ENCODE measurements at places on chromosomes 5 and 9.

DNA sequence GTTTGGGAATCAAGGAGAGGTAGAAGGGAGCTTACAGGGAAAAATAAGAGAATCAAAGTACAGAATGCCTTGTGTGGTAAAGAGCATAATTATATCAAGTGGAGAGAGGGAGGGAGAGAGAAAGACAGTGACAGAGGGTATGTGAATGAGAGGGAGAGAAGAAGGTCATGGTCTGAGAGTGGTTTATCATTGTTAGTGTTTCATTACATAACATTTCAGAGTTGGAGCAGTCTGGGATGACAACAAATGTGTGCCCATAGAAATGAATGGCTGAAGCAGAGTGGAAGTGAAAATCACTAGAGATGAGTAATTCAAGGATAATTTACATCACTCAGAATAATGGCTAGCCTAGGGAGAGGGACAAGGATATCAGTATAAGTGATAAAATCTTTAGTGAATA, 799.2 kb downstream of the TLE1 start:
- no peak for DNase-seq

- DNase-seq = no peak
These were observed 32.1 kb upstream of the ALDH1A1 start for GRCh38 chr9:72984991-72985390.

DNA sequence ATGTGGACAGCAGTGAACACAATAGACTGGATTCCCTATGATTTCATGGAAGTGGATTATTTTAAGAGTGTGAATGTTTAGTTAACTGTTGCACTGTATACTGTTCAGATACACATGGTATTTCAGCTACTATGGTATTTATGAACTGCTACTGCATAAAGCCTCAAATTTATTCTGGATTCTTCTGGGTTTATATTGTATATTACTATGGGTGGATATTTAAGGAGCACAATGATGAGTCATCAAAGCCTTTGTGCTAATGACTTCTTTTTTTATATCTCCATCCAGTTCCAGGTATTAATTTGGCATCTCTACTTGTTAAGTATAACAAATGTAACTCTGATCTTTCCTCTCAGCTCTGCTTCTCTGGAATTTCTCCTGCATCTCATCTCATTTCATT, 6.8 kb downstream of the KDM4C start:
- no peak for DNase-seq

DNA sequence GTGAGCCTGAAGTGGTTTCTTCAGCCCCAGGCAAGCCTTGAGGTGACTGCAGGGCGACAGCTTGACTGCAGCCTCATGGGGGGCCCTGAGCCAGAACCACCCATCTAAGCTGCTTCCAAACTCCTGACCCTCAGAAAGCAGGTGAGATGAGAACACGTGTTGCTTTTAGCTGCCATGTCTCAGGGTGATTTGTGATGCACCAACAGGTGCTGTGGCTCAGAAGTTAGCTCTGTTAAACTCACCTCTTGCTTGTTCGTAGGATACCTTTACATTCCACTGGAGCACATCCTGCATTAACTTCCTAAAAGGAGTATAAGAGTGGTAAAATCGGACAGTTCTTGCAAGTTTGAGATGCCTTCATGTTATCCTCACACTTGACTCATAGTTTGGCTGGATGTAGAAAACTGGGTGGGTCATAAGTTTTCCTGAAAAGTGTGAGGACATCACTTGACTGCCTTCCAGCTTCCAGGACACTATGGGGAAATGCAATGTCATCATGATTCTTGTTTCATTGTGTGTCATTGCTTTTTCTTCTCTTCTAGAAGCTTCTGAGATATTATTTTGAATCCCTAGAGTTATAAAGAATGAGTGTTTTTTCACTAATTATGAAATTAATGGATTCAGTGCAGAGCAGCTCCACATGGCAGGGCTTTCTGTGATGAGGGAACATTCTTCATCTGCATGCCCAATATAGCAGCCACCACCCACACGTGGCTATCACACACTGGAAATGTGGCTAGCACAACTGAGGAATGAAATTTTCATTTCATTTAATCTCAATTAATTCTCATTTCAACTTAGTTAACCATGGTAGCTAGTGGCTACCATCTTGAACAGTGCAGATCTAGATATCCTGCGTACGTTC, 92.3 kb downstream of the HSD17B3 start:
- no peak for DNase-seq

- DNase-seq = no peak
These were observed 41.3 kb downstream of the LRSAM1 start for GRCh38 chr9:127492616-127493015.

DNA sequence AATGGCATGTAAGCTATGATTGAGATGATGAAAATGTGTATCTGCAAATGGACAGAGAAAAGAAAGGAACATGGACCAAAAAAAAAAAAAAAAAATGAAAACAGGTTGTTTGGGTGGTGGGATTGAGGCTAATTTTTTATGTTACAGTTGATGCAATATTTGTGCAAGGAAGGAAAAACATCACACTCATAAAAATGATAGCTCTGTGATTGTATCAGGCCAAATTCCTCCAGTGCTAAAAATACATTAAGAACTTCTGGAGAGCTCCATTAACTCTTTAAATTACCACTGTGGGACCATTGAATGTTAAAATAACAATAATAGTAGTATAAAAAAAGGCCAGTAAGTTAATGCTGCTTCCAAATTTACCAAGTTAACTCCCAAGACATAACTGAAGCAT, 79.5 kb upstream of the MSX2 start:
- DNase-seq = no peak

- DNase-seq = no peak
These were observed 54.3 kb upstream of the BOD1 start for GRCh38 chr5:173670791-173671120.

DNA sequence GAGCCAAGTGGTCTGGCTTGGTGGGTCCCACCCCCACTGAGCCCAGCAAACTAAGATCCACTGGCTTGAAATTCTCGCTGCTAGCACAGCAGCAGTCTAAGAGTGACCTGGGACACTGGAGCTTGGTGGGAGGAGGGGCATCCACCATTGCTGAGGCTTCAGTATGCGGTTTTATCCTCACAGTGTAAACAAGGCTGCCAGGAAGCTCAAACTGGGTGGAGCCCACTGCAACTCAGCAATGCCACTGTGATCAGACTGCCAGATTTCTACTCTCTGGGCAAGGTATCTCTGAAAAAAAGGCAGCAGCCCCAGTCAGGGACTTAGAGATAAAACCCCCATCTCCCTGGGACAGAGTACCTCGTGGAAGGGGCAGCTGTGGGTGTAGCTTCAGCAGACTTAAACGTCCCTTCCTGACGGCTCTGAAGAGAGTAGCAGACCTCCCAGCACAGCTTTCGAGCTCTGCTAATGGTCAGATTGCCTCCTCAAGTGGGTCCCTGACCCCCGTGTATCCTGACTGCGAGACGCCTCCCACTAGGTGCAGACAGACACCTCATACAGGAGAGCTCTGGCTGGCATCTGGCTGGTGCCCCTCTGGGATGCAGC, 18.2 kb upstream of the STK32A start:
- no peak for DNase-seq

GRCh38 chr9:1837453-1838084, 177.6 kb upstream of the SMARCA2 start:
- DNase-seq = no peak

DNA sequence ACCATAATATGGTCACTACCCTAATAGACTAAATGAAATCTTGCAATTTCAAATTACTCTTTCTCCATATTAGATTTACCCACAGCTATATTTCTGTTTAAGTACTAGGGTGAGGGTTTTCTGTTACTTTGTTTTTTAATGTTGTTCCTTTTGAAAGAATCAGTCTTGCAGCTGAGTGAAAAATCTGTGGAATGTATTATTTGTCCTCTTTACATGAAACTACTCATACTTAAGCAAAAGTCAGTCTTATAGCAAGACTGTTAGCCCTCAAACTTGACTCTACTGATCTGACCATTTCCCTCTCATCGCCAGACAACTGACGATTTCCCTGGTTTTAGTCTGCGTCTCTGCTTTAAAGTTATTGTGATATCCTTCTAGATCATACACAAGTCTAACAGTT, 84.0 kb downstream of the PIK3R1 start:
- DNase-seq = no peak

- DNase-seq = no peak
These were observed 174.7 kb upstream of the NREP start for GRCh38 chr5:111931655-111932054.

DNA sequence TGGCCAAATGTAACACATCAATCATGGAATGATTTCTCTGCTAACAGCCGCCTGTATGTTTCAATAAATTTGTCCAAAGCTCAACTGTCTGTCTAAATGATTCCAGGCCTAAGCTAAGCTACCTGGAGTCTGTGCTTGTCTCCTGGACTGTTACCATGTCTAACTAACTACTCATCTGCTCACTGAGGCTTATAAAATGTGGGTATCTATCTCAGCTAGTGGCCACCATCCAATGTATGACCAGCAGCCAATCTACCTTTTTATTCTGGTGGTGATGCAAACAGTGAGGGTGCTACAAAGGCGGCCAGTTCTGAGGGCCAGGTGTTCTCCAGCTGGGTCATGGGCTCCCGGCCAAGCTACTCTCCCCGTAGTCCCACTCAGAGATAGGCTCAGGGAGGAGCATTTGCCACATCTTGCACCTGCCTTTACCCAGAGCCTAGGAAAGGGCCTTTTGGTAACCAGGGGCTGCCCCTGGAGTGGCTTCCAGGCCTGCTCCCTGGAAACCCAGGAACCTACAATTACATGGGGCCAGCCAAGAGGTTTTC, 59.1 kb downstream of the PFDN1 start:
- no peak for DNase-seq

DNA sequence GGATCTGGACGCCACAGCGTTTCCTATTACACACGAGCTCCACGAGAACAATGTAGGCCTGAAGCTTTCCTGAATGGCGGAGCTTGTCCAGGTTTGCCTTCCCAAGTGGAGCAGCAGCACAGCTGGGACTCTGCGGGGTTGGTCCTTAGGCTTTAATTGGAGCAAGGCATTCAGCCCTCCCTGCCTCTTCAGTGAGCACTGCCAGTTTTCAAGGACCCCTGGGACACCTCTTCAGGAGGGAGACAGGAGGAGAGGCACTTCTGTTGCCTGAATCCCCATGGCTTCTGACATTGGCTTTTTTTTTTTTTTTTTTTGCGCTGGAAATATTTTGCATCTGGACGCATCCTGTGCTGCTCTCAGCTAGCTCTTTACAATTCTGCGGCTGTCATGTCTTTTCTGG, 179.4 kb downstream of the SEMA6A start:
- DNase-seq = no peak

- DNase-seq = no peak
These were observed 149.4 kb downstream of the C5orf15 start for GRCh38 chr5:133818869-133819600.

DNA sequence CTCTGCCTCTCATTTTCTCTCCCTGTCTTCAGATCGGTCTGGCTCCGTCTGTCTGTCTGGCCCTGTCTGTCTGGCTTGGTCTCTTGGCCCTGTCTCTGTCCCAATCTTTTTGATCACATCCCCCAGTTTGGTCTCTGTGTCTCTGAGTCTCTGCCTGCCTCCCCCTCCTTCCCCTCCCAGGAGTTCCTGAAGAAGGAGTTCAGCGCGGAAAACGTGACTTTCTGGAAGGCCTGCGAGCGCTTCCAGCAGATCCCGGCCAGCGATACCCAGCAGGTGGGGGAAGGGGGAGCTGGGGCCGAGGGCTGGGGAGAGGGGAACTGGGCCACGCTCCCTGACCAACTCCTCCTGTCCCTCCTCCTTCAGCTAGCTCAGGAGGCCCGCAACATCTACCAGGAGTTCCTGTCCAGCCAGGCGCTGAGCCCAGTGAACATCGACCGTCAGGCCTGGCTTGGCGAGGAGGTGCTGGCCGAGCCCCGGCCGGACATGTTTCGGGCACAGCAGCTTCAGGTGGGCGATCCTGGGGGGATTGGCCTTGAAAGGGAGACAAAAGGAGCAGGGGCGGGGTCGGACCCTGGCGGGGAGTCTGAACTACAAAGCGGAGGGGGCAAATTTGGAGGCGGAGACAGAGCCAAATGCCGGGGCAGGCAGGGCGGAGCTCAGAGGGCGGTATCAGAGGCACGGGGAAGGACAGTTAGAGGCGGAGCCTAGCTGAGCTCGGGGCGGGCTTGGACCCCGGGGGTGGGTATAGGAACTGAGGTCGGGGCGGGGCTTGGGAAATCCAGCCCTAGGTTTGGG, 9.0 kb downstream of the RGS14 start:
- DNase-seq = peak; percentile 86

- no peak for DNase-seq
These were observed 55.3 kb upstream of the SPATA31E1 start for GRCh38 chr9:87827341-87827740.

- no peak for DNase-seq
These were observed 91.8 kb upstream of the TNC start for GRCh38 chr9:115209601-115210306.

DNA sequence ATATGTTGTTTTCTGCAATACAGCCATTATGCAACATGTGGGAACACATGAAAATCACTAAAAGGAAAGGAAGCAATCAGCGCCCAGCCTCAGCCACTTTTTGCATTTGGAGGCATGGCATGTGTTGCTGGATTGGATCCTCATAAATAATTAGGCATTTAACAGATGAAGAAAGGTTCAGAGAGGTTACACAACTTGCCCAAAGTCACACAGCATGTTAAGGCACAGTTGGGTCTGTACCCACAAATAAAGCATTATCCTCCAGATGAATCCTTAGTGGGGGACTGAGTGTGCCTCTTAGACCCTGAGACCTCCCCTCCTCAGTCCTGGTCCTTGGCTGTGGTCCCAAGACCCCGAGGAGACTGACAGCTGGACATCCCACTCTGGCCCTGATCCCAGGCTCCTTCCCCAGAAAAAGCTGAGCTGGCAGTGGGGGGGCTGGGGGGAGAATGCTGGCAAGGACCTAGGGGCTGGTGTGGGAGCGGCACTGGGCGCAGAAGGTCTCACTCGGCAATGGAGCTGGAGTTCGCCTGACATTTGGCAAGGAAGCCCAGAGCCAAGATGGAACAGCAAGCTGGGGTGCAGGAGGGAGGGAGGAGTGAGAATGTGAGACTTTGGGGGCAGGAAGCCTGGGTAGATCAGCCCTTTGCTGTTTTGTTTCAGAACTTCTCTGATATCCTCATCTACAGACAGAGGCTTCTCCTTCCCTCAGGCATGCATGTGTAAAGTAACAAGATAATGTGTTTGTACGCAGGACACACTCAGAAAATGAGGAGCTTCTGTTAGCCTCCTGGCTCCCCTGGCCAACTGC, 6.9 kb upstream of the AKNA start:
- no peak for DNase-seq

- no peak for DNase-seq
These were observed 65.0 kb downstream of the RMI1 start for GRCh38 chr9:84045481-84046097.

GRCh38 chr5:149358294-149358651, 427 bp downstream of the PCYOX1L start:
- DNase-seq = no peak

DNA sequence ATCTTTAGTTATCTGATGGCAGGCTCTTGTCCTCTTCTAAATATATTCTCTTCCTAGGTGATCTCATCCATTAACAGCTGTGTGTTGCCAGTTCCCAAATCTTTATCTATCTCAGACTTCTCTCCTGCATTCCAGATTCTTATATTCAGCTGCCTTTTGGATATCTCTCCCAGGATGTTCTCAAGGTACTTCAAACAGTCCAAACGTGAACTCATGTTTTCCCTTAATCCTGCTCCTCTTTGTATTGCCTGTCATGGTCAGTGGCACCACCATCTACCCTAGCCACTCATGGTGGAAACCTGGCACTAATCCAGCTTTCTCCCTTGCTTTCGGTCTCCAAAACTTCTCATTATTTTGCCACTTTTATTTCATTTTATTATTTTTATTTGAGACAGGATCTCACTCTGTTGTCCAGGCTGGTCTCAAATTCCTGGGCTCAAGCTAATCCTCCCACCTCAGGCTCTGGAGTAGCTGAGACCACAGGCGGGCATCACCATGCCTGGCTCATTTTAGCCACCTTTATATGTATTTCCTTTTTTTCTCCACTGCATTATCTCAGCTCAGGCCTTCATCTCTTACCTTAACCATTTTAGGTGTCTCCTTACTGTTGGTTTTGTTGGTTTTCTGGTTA, 3.8 kb downstream of the ZFYVE16 start:
- no peak for DNase-seq

Measured in mesothelial cell of epicardium (in vitro differentiated cells).